ENCODE measurements at places on chromosomes 2 and 18.

DNA sequence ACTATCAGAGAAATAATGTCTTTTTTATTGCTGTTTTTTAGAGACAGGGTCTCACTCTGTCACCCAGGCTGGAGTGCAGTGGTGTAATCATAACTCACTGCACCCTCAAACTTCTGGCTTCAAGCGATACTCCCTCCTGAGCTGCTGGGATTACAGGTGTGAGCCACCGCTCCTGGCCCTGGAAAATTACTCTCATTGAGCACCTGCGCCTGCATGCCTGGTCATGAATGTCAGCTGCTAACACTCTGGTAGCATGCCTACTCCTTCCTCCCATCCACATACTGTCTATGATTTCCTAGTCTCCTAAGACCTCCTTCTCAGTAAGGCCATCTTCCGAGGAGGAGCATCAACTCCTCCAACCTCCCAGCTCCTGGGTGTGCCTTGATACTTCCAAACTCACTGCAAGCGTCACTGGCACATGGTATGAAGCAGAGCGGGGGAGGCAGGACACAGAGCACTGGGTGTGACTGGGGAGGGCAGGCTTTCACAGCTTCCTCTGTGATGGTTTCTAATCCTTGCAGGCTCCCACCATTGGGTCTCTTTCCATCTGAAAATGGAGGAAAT is 1.6 kb upstream of the MAP2 start:
- no peak for DNase-seq

DNA sequence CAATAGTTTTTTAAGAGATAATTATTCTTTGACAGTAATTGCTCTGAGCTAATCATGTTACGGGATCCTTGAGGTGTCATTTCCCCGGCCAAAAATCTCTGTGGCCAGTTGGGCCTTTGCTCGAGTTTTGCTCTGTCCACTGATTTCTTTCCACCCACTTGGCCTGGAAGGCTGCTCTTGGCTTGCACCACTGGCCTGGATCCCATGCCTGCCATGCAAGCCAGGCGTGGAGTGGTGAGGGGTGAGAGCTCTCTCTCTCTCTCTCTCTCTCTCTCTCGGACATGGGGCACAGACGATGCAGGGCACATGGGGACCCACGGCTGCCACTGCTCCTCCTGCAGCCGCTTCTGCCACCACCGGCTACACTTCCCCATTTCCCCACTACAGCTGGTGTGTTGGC is 853.0 kb upstream of the GCFC2 start:
- DNase-seq: no peak

GRCh38 chr2:232219496-232219870 is 159.1 kb upstream of the ALPP start:
- DNase-seq: no peak

GRCh38 chr2:162072181-162072702 is 1.8 kb downstream of the DPP4 start:
- peak; percentile 90 for DNase-seq

DNA sequence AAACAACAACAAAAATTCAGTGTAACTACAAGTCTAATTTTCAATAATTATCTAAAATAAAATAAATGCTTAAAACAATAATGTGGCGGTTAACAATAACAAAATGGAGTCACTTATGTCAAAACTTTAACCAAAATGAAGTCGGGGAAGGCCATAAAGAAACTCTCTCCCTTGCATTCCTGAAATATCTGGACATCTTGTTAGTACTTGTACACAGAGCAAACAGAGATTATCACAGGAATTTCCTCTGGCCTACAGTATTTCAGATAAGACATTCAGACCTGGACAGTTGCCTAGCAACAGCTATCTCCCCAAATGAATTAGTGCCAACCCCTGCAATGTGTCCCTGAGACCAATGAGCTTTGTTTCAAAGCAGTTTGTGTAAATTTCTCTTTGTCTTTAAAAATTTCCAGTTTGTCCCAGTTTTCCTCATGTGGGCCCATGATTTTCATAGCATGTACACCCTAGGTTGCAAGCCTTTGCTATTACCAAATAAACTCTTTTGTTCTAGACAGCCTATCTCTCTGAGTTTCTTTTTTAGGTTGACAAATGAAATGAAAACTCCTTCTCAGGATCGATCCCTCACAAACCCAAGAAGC is 68.6 kb downstream of the EXOC6B start:
- peak; percentile 53 for DNase-seq

- DNase-seq: no peak
Measured at GRCh38 chr2:15755528-15755927, 163.9 kb downstream of the DDX1 start.

Data from HFFc6 (cell line).